ENCODE measurements at places on chromosomes 16 and 17.

GRCh38 chr16:2949705-2950352 lies 14.2 kb upstream of the KREMEN2 start:
- DNase-seq: no peak

- no peak for DNase-seq
Observed at GRCh38 chr16:28526201-28527099, 12.3 kb downstream of the NUPR1 start.

DNA sequence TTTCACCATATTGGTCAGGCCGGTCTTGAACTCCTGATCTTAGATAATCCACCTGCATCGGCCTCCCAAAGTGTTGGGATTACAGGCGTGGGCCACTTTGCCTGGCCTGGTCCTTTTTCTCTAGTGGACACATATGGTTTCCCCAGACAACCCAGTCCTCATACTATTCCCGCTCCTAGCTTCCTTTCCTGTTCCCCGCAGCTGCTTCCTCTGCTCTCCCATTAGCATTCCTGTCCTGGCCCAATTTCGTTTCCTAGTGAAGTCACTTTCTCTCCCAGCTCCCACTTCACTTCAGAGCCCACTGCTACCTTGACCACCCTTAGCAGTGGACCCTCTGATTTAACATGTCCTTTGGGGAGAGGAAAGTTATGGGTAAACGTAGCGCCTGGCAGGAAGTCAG lies 11.3 kb downstream of the KATNIP start:
- no peak for DNase-seq

GRCh38 chr17:28065706-28066105 lies 23.2 kb downstream of the NLK start:
- DNase-seq: no peak

- DNase-seq: no peak
Observed at GRCh38 chr16:30710971-30711370, 12.0 kb downstream of the SRCAP start.

DNA sequence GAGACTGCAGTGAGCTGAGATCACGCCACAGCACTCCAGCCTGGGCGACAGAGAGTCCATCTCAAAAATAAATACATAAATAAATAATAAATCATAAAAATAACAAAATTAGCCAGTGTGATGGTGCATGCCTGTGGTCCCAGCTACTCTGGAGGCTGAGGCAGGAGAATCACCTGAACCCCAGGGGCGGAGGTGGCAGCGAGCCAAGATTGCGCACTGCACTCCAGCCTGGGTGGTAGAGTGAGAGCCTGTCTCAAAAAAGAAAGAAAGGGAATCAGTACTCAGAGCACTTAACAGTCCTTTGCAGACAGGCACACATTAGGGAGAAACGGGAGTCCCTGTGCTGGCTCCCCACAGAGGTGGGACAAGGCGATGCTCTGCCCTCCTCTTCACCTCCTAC lies 25.1 kb downstream of the MAPK8IP3 start:
- DNase-seq: no peak

DNA sequence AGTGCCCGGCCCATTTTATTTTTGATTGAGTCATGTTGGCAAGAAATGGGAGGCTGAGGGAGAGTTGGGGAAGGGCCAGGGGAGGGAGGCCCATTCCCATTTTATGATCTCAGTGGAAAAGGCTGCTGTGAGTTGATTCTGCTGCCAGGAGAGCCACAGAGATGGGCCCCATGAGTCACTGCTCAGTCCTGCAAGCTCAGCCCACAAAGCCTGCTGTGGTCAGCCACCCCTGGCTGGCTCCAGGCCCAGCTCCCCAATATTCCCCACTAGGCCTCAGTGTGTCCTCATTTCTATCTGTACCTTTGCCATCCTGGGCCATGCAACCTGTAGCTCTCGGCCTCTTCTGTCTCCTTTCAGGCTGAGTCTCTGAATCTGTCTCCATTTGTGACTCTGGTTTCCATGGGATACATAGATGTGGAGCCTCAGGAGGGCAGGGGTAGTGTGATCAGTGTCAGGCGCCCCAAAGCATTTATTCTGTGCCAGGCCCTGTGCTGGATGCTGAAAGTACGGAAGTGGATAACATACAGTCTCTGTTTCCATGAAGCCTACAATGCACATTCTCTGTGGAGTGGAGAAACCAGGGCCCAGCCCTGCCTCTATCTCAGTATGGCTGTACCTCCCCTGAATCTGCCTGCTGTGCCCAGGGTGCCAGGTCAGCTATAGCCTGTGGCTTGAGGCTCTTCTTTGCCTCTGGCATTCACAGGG lies 1.9 kb upstream of the PLEKHG4 start:
- no peak for DNase-seq

DNA sequence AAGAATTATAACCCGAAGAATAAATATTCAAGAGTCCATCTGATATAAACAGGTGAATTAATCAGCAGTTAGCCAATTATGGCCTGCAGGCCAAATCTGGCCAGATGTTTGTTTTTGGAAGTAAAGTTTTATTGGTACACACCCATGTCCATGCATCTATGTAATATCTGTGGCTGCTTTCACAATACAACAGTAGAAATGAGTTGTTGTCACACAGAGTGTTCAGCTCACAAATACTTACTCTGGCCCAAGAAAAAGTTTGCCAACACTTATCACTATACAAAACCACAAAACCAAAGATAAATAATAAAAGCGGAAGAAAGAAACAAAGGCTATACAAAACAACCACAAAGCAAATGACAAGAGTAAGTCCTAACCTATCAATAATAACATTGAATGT lies 109.4 kb downstream of the CDYL2 start:
- no peak for DNase-seq
